ENCODE measurements at places on chromosomes 3 and 15.

DNA sequence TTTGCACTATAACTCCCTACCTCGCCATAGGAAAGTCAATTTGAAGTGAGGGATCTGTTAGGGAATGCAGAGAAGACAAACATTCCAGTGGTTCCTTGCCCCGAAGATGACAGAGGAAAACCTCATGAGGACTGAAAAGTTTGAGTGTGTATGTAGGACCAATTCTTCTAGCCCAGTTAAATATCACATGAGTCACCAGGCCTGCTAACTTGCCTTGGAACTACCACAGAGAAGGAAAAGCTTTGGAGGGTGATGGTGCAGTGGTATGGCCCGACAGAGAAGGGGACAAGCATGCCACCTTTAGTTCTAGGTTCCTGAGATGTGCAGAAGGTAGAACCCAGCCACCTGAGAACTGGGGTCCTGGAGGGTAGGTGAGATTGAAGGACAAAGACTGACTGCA lies 2.6 kb upstream of the UPK1B start:
- no peak for DNase-seq

GRCh38 chr15:37246856-37247255 lies 146.5 kb upstream of the MEIS2 start:
- DNase-seq, result no peak

DNA sequence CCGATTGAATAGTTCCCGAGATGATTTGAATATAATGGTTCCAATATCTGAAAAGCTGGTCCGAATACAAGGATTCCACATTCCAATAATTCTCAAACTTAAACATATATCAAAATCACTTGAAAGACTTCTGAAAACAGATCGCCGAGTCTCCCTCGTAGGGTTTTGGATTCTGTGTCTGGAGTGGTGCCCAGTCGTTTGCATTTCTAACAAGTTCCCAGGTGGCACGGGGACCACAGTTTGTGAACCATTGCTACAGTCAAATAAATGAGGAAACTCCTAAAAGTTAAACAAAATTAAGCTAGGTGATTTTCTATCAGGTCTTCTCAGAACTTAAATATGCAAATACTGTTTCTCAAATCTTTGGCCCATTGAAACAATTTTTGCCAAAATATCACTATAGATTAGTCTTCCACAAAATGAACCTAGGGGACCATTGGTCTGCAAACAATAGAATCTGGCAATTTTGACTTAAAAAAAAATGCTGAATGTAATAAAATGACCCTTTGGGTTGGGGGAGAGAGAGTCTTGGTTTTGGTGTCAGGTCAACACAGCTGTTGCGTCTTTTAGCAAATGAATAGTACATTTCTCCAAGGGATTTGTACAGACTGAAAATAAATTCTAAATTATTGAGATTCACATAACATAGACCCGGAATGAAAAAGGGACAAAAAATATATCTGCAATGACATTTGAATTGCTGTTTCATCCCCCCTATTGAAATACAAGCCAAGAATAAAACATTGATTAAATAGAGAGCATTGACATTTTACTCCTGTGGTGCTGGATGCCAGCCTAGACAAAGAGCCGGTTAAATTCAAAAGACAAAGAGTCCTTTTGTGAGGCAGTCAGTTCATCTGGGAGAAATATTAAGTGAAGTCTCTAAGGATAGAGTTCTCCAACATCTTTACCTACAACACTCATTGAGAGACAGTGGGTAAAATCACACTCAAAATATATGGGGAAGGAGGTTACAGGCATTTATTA lies 175.7 kb upstream of the ADAMTS9 start:
- no peak for DNase-seq

DNA sequence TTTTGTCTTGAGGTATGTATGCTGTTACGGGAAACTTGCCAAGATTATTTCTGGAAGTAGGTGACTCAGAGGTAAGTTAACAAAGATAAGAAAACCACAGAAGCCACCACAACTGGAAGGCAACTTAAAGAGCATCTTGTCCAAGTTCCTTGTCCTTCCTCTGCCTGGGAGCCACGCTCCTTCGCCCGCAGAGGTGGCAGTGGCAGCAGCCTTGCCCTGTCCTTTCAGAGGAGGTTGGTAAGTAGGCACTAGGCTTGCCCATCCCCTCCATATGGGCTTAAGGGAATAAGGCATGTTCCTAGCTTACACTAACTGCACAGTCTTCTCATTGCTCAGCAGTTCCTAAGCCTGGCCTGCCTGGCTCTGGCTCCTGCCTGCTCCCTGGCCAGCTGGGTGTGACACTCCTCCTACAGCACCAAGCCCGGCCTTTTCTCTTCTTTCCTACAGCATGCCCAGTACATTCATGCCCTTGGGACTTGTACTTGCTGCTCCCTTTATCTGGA lies 48.0 kb upstream of the RAB6B start:
- DNase-seq, result no peak

GRCh38 chr3:192022412-192022811 lies 561.4 kb downstream of the PYDC2 start:
- DNase-seq, result no peak

DNA sequence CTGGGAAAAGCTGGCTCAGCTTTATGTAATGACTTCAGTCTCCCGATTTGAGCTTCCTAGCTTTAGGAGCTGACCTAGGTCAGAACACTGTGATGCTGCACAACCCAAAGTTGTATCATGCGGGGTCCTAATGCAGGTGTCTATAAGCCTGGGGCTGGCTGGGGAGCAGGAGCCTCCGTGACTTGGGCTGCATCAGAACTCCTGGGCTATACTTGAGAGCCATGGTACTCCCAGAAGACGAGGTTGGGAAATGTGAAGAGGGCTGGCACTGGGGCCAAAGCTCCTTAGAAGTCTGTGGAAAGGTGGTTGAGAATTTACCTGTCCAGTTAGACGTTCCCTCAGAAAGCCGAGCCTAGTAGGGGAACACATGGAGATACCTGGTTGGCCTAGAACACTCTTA lies 57.0 kb downstream of the BSN start:
- no peak for DNase-seq

DNA sequence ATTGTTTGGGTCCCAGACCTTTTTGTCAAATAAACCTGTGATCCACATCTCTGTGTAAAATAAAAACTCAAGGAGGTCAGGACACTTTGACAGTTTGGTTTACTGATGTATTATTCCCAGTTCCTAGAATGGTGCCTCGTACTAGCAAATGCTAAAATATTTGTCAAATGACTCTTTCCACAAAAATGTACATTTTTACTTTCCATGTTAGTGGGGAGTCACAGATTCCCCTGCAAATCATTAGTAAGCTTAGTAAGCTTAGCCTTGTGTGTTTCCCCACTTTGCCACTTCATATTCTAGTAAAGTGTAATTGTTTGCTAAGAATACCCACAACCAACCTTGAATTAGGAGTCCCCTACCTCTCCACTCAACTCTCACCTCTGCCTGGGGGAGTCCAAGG lies 2.4 kb upstream of the MAGI1 start:
- DNase-seq, result no peak

DNA sequence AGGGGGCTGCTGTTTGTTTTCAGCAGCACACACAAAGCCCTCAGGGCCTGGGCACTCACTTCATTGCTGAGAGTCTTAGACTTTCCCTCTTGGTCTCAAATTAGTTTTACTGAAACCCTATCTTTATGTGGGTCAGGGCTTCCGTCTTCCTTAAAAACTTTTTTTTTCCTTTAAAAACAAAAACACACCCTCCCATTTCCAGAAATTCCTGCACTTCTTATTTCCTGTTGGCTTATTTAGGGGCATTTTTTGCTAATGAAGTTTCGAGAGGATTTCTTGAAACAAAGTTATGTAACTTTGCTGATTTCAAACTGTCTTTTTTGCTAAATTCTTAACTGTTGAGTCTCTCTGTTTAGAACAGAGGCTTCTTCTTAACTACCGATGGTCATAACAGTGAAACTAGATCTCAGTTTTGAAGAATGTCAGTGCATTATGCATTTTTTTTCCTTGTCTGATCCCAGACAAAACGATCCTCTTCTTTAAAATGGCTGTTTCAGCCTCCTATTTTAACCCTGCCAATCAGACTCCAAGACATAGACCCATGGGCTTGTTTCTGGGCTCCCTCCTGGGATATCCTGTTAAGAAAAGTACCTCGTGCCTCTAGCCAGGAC lies 23.3 kb downstream of the ANAPC13 start:
- DNase-seq, result no peak

DNA sequence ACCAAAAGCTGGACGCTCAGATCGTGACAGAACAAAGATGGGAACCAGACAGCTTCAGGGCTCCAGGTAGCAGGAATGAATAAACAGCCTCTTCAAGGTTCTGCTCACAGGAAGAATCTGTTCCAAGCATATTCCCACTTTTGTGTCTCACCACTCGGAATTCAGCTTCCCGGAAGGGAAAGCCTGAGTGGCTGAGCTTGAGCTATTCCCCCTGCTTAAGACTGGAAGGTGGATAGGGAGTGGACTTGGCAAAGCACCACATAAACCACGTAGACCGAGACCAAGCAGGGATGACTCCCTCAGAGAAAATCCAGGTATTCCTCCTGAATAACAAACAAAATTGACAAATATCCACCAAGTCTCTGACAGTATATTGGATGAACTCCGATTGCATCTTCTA lies 180.2 kb upstream of the NR2F2 start:
- DNase-seq, result no peak

- no peak for DNase-seq
These were observed 14.1 kb downstream of the FXR1 start for GRCh38 chr3:180926526-180926925.

- DNase-seq, result no peak
These were observed 639.7 kb upstream of the NR2F2 start for GRCh38 chr15:95690631-95691340.

DNA sequence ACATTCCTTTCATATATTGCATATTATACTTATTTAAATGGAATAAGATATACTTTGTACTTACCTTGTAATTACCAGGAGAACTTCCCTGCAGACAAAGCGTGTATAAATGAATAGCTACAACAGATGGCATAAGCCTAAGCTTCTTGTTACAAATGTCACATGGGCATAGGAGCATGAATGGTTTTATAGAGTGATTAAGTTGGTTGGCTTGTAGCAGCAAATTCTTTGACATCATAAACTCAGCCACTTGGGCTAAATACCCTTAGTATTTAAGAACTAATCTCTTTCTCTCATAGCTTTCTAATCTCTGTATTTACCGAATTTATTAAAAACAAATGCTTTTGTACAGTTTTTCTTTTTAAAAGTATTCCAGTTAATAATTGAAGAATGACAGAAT lies at the start of gene UBAP1L:
UBAP1L (minus strand) TSS at position 115 of the 400 bp plus-strand sequence. CDS start 8,985 bp downstream, outside the sequence.
- no peak for DNase-seq

DNA sequence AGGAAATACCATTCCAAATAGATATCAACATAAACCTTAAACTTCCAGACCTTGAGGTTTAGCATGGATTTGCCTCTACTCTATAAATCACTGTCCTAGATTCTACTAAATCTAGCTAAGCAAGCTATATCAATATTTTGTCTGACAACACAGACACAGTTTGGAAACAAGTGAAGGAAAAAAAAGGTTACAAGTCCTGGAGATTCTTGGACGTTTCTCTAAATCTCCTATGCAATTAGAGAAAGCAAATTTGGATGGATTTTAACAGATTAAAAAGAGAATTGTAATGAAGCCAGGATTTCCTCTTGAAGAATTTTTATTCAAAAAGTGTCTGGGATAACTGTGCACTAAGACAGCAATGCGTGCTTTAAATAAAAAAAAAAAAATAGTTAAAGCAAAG lies 441.1 kb upstream of the DPH6 start:
- no peak for DNase-seq

- DNase-seq, result no peak
These were observed 98.4 kb downstream of the SNRPN start for GRCh38 chr15:25053000-25053815.

DNA sequence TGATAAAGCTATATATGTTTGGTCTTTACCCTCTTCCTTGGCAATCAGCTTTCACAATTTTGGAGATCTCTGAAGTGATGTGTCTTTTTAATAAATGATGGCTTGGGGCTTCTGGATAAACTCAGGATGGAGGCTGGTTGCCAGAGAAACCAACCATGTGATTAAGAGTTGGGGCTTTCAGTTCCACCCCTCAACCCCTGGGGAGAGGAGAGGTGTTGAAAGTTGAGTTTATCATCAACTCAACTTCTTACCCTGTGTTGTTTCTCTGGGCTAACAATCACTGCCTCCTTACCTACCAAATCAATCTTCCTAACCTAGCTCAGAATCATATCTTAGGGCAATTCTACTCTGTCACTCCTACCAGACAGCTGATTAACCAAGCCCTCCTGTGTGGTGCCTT lies 735.8 kb downstream of the ZPLD1 start:
- no peak for DNase-seq

- no peak for DNase-seq
These were observed 6.8 kb downstream of the STOML1 start for GRCh38 chr15:73985101-73985873.

GRCh38 chr3:131091768-131092167 lies 65.1 kb downstream of the NEK11 start:
- no peak for DNase-seq

DNA sequence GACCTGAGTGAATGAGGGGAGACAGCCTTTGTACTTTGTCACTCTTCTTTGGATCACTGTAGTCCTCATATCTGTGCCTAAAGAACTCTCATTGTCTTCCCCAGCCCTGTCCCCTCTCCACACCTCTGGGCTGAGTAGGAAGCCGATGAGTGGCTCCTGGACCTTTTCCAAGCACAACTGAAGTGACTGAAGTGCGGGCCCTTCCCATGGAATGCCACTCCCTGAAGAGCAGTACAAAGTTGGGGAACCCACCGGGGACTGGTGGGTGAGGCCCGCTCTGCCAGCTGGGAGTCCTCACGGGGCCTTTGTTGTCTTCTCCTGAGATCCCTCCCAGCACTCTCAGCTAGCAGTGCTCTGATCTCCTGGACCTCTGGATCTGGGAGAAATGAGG lies 90.1 kb downstream of the AAGAB start:
- no peak for DNase-seq

DNA sequence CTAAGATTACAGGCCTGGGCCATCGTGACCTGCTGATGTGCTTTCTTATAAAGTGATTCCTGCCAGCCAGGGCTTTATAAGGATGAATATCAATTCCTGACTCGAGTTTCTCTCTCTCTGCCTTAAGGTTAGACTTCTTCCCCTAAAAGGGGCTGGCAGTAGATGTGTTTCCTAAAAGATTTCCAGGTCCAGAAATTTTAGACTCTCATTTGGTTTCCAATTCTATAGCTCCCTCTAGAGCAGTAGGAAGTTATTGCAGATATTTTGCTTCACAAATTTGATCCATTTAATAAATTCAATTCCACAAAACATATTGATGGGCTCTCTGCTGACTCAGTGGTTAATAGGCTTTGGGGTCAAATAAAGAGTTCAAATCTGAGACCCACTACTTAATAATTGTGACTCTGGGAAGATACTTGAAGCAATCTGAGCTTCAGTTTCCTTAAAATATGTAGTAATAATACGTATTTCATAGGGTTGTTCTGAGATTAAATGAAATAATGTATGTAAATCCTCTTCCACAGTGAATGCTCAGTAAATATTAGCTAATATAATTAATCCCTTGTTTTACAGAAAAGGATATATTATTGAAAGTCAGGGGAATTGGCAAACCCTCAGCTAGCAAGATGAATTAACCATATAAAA lies 2.1 kb downstream of the TRIM69 start:
- no peak for DNase-seq

GRCh38 chr3:16550676-16551341 lies 37.3 kb upstream of the RFTN1 start:
- DNase-seq, result peak; percentile 55

GRCh38 chr3:34200576-34200975 lies 402.1 kb downstream of the PDCD6IP start:
- no peak for DNase-seq

- peak; percentile 52 for DNase-seq
These were observed 28.5 kb upstream of the KCTD6 start for GRCh38 chr3:58463181-58463941.

All from stimulated activated CD4-positive, alpha-beta T cell treated with anti-CD3 and anti-CD28 coated beads, Interleukin-1b, Interleukin-23, amount 100 ng/mL, for 24 hours (primary cell).